ENCODE measurements at places on chromosomes 3 and 15.
A peak's percentile ranks its signal among the peaks of the same experiment; 100 is the strongest.

DNA sequence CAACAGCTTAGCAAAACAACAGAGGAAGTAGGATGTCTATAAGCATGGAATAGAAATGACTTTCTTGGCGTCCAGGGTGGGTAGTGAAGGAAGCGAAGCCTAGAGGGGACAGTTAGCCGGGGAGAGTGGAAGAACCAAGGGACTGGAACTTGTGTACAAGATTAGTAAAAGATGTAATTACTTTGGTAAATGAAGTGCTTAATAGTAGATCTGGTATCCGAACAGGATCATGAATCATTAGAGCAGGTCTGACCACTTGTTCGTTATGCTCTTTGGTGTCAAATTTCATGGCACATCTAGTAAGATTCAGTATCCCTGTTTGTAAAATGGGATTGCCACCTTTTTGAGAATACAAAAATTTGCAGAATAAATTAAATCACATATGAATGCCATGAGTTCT lies 112.5 kb upstream of the MLF1 start:
- DNase-seq = no peak

GRCh38 chr15:52584414-52584813 lies 15.6 kb upstream of the ARPP19 start:
- peak; percentile 6 for DNase-seq

GRCh38 chr3:77825001-77825827 lies 785.3 kb downstream of the ROBO2 start:
- DNase-seq = peak; percentile 80

- no peak for DNase-seq
Observed at GRCh38 chr3:144516026-144516425, 544.4 kb downstream of the DIPK2A start.

DNA sequence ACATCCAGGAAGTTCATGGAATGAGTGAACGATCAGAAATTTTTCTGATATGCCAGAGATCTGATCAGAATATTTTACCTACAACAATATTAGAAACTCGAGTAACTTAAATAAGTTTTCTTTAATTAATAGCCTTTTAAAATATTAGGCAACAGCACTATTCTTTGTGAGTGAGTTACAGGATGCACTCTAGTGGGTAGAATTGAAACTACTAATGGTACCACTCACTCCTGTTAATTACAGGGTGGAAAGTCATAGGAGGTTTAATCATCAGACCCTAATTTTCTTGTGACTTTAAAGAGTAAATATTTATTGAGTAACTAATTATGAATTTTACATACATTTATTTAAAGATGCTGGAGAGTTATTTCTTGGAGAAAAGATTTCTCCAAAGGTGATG lies 217.3 kb downstream of the CACNA2D3 start:
- DNase-seq = no peak

DNA sequence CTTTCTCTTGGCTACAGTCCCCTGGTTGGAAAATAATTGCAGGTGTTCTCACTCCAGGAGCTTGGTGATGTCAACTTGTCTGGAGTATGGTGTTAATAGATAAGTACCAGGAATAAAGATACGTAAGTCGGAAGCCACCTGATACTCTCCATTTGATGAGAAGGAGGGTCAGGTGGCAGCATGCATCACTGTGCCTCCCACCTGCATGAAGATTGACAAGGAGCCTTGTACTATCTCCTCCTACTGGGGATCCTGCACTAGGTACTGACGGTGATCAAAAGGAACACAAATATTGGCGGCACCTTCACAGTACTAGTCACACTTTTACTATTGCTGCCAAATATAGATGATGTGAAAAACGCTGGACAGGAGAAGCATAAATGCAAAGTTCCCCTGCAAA lies 32.6 kb upstream of the GABRB3 start:
- no peak for DNase-seq

DNA sequence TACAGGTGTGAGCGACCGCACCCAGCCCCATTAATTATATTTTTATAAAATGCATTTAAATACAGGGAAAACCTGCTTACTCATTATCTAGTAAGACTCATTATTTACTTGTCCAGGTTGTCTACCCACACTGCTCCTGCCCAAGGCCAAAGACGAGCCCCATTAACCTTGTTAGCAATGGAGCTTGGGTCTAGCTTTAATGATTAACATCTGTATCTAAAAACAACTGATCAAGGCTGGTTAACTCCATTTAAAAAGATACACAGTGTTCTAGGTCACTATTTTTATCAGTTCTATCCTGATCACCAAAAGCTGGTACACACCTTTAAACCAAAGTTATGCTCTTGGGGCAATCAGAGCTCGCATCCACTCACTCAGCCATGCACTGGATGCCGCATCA lies 10.4 kb upstream of the NCKIPSD start:
- DNase-seq = no peak

DNA sequence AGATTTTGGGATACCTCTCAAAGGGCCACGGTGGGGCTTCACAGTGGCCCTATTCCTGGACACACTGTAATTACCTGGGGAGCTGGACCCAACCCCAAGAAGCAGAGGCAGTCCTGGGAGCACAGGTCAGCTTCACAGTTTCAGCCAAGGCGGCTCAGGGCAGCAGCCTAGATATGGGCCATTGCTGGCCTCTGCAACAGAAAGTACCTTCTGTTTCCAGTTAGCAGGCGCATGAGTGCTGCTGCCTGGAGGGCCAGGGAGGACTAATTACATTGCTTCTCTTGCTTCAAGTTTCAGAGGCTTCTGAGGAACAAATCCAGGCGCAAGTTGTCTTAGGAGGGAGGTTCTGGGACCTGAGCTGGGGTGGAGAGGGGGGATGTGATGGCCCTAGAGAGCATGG lies 13.5 kb upstream of the DUSP7 start:
- no peak for DNase-seq

GRCh38 chr3:195855471-195856409 lies 44.0 kb upstream of the MUC4 start:
- DNase-seq = no peak

- DNase-seq = peak; percentile 80
Observed at GRCh38 chr3:66133050-66133757, 87.6 kb upstream of the SLC25A26 start.

- no peak for DNase-seq
Observed at GRCh38 chr3:155553780-155554179, 191.1 kb downstream of the PLCH1 start.

- DNase-seq = no peak
Observed at GRCh38 chr15:99481951-99482230, 83.9 kb upstream of the MEF2A start.

DNA sequence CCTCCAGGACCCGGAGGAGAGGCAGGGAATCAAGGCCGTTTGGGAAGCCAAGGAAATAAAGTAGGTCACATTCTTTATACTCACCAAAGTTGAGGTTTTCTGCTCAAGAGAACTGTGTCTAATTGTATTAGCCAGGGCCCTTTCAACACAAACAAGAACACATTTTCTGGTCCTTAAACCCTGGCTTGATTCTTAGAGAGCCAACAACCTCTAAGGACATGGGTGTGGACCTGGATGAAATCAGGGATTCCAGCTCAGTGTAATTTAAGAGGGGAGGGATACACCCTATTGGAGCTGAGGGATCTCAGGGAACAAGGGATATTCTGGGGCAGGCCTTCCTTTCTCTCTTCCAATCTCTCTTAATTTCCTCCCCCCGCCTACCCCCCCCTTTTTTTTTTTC lies 104.8 kb downstream of the COL6A6 start:
- DNase-seq = no peak

All from fibroblast of upper back skin (primary cell).